Spinal cord (tissue), 10 donors: ENCODE measurements at places on chromosomes 3 and 15.

GRCh38 chr3:107432646-107433045 is 55.4 kb downstream of the CCDC54 start:
- no peak for DNase-seq

DNA sequence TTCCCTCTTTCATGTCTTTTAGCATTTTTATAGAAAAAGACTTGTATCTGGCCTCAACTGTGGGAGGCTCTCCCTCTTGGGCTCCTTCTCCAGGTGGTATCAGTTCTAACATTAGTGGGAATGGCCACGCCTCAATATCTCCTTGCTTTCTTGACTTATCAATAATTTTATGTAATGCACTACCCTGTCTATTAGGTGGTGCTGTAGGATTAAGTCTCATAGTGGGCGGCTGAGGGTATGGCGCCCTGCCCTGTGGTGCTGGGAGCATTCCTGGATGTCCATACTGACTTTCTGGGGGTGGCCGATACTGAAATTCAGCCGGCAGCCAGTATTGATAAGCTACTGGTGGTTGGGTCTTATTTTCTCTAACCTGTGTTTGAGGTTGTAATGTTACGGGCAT is 8.7 kb upstream of the RPUSD3 start:
- DNase-seq: no peak

DNA sequence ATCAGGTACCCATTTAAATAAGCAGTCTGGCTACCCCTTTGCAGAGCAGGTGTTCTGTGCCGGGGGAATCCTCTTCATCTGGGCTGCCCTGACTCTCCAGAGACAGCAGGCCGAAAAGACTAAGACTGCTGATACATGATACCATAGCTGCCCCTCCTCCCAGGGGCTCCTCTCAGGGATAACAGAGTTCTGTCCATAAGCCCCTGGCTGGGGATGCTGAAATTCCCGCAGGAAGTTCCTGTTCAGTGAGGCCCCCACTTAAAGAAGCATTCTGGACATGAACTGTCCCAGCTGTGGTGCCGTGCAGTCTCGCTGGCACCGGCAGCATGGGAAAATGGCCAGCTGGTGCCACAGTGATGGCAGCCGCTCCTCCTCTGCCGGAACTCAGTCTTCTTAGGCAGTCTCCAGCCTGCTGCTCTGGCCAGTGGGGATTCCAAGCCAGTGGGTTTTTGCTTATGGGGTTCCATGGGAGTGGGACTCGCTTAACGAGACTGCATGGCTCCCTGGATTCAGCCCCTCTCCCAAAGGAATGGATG is 1026.2 kb downstream of the NAALADL2 start:
- no peak for DNase-seq

GRCh38 chr3:129070086-129070885 is 9.7 kb downstream of the GP9 start:
- no peak for DNase-seq

GRCh38 chr3:59545374-59545773 is 495.5 kb upstream of the CFAP20DC start:
- no peak for DNase-seq
